Activated T-helper 1 cell treated with anti-CD3 and anti-CD28 coated beads, Interleukin-2, amount 50 U/mL, for 16 hours (primary cell): ENCODE measurements at places on chromosomes 5 and 9.

DNA sequence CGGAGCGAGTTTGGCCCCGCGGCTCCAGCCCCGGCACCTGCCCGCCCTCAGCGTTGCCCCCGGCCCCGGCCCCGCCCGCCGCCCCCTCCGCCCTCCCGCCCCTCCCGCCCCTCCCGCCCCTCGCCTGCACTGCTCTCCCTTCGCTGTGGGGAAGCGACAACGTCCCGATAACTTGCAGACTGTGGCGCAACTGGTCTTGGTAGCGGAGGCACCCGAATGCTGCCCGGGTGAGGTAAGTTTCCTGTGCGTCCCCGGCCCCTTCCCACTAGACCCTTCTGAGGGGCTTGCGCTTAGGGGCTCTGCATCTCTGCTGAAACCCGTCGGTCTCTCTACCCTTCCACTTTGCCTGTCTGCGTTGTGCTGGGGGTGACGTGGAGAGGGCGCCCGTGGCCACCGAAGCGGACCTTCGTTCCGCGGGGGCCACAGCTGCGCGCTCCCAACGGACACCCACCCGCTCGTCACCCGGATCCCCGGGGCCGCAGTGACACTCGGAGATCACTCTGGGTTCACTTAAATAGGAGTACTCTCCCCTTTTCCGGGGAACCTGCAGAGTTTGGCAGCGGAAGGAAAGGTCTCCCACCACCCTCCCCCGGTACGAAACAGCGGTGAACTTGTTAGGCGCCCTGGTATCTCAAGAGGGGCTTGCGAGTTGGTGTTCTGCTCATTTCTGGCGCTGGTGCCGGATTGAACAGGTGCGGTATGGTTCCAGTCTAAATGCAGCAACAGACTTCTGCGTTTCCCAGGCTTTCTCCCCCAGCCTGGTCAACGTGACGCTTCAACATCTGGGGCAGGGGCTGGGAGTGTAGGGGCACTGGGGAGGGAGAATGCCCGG, 707 bp downstream of the PIP5K1B start:
- no peak for DNase-seq

- no peak for DNase-seq
Measured at GRCh38 chr9:98530806-98531386, 177.8 kb downstream of the GABBR2 start.

- DNase-seq: no peak
Measured at GRCh38 chr5:142006363-142007236, 6.2 kb downstream of the GNPDA1 start.

DNA sequence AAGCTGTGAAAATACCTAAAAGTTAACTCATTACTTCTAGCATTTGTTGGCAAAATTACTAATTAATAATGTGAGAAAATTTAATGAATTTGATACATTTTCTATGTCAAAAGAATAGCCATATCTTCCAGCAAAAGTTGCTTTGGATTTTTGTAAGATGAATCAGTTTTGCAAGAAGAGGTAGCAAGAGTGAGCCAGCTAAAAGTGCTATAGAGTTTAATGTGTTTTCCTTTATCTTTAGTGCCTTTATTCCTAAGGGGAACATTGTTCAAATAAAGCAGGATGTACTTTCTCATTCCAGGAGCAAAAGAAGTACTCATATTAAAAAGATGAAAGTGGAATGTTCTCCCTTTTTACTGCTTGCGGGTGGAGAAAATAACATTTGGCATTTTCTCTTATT, 622.2 kb downstream of the ANXA1 start:
- DNase-seq: no peak

- no peak for DNase-seq
Measured at GRCh38 chr5:178547753-178548415, 42.3 kb downstream of the COL23A1 start.

GRCh38 chr5:90534922-90535321, 5.5 kb upstream of the LYSMD3 start:
- DNase-seq: no peak
